Stimulated activated CD8-positive, alpha-beta memory T cell treated with anti-CD3 and anti-CD28 coated beads, Interleukin-2, amount 100 ng/mL, for 1 hour (primary cell): ENCODE measurements at places on chromosomes 6 and 20.

DNA sequence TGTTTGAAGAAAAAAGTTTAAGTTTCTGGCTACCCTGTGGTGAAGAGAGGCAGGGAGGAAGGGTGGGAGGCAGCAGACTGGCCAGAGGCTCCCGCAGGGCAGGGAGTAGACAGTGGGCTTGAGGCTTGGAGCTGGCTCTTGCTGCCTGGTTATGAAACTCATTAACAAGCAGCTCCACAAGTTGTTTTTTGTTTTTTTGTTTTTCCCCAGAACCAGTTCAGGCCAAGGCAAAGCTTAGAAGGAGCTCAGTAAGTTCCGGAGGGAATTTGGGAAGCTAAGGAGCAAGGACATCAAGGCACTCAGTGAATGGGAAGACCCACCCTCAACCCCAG lies 4.0 kb downstream of the DLL1 start:
- no peak for DNase-seq

- no peak for DNase-seq
These were observed 9.5 kb downstream of the FAM120B start for GRCh38 chr6:170316071-170316470.

GRCh38 chr20:39070484-39071231 lies 108.5 kb downstream of the DHX35 start:
- DNase-seq: no peak

DNA sequence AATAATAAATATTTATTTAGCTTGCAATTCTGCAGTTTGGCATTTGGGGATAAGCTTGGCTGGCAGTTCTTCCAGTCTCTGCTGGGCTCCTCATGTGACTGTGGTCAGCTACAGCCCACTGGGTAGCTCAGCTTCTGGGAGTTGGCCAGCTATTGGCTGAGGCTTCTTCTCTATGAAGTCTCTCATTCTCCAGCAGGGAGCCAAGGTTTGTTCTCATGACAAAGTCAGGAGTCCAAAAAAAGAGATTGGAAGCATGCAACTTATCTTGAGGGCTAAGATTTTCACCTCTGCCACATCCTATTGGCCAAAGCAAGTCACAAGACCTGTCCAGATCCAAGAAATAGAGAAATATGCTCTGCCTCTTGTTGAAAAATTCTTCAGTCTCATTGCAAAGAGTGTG lies 94.6 kb downstream of the SNAP25 start:
- no peak for DNase-seq

GRCh38 chr6:30542915-30543314 lies 13.4 kb downstream of the GNL1 start:
- DNase-seq: no peak

DNA sequence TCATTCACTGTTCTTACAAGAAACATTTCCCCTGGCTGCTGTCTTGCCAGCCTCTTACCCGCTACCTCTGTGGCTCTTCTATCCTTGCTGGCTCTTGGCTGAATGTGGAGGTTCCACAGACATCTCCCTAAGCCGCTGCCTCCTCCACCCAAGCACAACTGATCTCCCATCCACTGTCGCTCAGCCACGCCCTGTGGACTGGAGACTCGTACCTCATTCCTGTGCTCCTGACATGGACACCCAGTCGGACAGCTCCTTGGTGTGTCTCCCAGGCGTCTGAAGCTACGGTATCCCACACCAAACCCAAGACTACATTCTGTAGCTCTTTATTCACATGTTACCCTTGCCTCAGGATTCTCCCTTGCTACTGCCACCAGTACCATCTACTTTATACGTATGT lies 19.3 kb downstream of the RAE1 start:
- DNase-seq: no peak

GRCh38 chr20:20317195-20317594 lies 50.7 kb upstream of the INSM1 start:
- no peak for DNase-seq

DNA sequence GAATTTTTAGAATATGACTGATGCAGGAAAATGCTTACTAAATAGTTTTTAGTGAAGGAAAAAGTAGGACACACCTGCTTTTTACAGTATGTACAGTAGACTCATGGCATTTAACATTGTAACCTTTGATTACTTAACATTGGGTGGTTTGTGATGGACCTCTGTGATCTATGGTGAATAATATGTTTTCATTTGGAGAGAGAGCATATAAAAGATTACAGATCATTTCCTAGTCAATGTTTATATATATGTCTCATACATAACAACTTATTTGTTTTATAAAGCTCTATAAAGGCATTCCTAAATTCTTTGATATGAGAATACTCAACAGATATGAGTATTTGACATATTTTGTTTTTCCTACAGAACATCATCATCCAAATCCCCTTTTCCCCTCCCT lies 129.3 kb upstream of the PDE7B start:
- no peak for DNase-seq

DNA sequence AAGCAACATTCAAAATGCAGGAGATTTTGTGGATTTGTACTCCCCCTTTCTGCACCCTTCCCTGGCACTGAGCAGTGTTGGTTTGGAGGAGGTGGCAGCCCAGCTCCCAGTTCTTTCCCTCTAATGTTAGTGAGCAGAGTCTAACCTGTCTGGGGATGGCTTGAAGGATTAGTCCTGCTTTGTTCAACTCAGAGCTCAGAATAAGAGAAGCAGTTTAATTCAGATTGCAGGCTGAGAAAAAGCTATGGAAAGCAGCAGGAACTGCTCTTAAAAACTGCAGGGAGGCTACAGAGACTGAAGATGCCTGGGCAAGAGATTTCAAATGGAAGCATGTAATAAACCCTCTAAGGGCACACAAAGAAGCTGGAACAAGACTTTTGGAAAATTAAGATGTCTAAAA lies 223.4 kb upstream of the GGTLC1 start:
- no peak for DNase-seq

DNA sequence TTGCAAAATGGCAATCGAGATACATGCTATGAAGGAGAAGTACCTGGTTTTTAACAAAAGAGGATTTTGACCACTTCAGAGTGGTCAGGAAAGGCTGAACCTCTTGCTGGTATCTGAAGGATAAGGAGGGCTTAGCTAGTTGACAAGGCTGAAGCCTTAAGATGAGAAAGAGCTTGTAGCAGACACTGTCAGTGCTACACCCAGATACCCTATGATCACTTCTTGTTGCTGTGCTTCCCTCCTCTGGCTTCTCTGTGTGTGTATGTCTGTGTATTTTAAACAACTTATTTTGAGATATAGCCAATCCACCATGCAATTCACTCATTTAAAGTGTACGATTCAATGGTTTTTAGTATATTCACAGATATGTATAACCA lies 38.9 kb upstream of the TGM2 start:
- no peak for DNase-seq

DNA sequence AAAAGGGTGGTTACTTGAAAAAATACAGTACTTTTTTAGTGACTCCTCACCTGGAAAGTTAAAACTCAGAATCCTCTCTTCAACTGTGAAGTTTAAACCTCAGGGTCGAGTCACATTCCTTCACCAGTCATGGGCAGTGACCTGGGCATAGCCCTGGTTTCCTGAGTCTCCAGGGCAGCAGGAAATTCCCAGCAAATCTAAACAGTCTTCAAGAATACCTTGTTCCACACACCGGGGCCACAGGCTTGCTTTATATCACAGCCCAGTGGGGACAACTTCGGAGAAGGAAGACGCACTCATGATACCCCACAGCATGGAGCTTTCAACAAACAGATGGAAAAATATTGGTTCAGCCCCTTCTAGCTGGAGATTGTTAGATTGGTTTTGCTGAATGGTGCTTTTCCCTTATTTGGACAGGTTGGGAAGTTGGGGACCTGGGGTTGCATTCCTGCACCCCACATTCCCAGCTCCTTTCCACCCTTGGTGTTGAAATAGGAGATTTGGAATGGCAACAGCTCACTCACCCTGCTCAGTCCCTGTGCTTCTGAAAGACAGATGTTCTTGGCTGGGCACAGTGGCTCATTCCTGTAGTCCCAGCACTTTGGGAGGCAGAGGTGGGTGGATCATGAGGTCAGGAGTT lies 113.0 kb upstream of the TMEM170B start:
- DNase-seq: no peak

- peak; percentile 44 for DNase-seq
These were observed 97.4 kb downstream of the OR2B2 start for GRCh38 chr6:27814665-27815424.

GRCh38 chr20:38272398-38272797 lies 11.9 kb upstream of the KIAA1755 start:
- no peak for DNase-seq

DNA sequence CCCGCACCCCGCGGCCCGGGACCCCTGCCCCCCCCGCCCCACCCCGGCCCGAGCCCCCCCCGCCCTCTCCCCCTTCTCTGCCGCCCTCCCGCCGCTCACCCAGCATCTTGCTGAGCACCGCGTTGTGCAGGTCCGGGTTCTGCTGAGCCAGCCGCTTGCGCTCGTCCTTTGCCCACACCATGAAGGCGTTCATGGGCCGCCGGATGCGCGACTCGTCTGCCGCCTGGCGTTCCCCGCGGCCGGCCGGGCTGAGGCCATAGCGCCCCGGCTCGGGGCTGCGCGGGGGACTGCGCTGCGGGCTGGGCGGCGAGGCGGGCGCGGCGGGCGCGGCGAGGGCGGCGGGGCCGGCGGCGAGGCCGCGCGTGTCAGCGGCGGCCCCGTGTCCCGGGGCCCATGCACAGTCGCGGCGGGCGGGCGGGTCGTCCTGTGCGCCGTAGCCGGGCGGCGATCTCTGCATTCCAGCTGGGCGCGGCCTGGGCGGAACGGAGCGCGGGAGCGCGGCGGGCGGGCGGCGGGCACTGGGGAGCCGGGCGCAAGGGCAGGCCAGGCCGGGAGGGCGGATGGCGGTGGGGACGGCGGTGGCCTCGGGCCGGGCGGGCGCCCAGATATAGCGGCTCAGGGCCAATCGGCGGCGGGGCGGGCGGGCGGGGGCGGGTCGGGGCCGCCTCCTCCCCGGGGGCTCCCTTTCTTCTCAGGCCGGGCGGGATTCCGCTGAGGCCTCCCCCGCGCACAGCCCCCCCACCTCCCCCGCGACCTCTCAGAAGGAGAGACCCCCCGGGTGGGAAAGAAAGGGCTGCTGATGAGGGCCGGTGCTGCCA lies at the start of gene SOX18:
SOX18 (minus strand) TSS at position 580 of the 818 bp plus-strand sequence; CDS start at position 457, 123 bp downstream.
- DNase-seq: no peak

- no peak for DNase-seq
These were observed 31.7 kb upstream of the SCUBE3 start for GRCh38 chr6:35181933-35182612.

DNA sequence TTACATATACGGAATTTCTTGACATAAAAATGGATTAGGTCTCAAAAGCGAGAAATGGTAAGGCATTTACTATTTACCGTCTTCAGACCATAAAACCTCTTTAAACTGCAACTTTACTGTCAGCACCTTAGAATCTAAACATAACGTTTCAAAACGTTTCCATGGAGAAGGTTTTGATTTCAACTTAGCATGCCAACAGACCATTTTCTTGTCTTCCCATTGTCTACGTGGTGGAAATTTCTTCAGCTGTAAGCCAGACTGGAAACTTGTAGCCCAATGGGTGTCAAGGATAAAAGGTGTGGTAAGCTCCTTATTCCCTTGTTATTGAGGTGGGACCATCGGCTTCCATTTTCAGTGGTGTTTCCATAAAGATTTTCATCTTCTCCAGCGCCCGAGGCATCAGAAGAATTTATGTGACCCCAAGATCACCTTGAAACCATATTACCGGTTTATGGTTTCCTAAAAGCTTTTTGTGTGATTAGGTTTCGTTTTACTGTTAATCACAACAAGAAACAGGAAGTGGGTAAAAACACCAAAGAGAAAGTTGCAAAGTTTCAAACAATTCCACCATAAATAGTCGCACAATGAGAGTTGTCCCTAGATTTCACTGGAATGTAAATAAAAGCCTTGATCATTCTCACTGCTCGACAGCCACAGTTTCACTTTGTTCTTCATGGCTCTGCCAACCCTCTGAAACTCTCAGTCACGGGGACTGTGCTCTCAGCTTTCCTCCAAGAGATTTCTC lies 63.0 kb upstream of the CD2AP start:
- DNase-seq: no peak

- no peak for DNase-seq
These were observed 127.1 kb upstream of the MLIP start for GRCh38 chr6:53984163-53984562.

- DNase-seq: no peak
These were observed 9.9 kb downstream of the ZNF311 start for GRCh38 chr6:28995093-28995650.

DNA sequence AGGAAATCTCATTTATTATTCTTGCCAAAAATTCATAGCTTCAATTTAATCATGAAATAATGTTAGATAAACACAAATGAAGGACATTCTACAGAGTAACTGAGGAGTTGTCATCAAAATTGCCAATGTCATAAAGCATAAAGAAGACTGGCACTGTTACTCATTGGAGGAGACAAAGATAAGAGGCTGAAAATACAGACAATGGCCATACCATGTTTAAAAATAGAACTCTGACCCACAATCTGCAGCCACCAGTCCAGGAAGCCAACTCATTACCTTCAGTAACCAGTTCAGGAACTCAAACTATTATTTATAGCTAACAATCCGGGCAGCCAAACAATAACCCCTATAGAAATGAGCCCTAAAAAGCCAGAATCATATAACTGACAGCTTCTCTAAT lies 795.6 kb downstream of the TENT5A start:
- no peak for DNase-seq

DNA sequence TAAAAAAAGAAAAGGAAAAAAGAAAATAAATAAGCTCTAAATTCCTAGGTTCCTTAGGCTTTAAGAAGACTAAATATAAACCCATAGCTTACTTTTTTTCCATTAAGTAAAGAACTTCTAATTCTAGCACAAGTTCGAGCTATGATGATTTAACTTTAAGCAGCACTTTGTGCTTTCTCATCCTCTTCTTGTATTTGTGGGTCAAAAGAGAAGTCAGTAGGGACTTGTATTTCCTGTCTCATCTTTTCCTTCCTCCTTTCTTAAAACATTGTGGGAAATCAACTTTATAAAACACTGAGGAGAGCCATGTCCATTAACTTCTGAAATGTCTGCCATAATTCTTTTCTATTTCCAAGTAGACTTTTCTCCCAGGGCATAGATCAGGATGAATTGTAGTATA lies 637.7 kb upstream of the CITED2 start:
- no peak for DNase-seq

DNA sequence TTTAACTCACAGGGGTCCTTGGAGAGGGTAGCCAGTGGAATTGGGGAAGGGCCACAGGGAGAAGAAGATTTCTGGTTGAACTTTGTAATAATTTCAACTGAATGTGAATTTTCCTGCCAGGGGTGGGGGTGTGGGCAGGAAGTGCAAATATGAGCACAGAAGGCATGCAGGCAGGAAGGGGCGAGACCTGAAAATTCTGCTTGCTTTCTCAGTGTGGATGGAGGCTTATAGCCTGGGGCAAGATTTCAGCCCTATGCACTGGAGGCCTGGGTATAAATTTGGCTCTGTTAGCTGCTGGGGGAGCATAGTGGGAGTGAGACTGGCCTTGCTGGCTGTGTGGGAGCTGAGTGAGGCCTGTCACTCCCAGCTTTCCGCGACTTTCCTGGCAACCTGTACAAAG lies 54.4 kb downstream of the PERP start:
- no peak for DNase-seq

GRCh38 chr6:36612101-36612625 lies 18.0 kb downstream of the SRSF3 start:
- no peak for DNase-seq

DNA sequence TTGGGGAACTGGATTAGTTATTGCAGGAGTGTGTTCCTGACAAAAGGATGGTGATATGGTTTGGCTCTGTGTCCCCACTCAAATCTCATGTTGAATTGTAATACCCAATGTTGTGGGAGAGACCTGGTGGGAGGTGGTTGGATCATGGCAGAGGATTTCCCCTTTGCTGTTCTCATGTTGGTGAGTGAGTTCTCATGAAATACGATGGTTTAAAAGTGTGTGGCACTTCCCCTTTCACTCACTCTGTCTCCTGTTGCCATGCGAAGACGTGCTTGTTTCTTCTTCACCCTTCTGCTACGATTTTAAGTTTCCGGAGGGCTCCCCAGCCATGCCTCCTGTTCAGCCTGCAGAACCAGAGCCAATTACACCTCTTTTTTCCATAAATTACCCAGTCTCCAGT lies 16.2 kb upstream of the TREM1 start:
- DNase-seq: no peak
